ENCODE measurements at places on chromosomes 11 and 22.
A peak's percentile ranks its signal among the peaks of the same experiment; 100 is the strongest.

- ATAC-seq: no peak
Observed at GRCh38 chr11:131518305-131518838, 148.0 kb downstream of the NTM start.

DNA sequence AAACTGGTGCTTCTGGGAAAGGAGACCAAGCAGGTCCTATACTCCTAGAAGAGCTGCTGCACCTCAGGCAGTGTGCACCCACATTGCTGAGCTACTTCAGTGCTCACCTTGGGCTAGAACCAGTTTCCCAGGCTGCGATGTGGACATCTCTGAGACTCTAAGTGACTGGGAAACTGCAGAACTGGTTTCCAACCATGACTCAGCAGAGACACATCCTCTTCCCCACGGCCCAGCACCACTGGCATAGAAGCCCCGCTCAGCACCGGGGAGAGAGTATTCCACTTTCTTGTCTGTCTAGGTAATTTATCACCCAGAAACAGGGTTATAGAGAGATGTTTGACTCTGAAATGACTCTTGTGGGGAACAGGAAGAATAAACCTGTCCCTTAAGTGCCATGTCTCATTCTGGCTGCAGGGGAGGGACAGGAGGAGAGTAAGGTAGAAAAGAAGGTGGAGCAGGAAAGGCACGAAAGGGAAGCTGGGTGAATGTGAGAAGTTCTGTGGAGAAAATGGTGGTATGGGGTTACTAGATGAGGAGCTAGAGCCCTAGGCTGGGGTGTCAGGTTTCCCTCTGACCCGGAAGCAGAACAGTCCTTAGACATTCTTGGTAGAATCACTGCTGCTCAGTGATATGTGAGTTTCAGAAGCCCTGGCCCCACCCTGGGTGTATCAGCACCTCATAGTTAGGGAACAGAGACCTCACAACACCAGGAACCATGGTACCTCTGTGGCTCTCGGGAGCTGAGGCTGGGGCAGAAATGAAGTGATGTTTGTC lies 340.4 kb upstream of the NCAM1 start:
- peak; percentile 77 for ATAC-seq

GRCh38 chr11:128415539-128415938 lies 171.8 kb downstream of the ETS1 start:
- no peak for ATAC-seq

DNA sequence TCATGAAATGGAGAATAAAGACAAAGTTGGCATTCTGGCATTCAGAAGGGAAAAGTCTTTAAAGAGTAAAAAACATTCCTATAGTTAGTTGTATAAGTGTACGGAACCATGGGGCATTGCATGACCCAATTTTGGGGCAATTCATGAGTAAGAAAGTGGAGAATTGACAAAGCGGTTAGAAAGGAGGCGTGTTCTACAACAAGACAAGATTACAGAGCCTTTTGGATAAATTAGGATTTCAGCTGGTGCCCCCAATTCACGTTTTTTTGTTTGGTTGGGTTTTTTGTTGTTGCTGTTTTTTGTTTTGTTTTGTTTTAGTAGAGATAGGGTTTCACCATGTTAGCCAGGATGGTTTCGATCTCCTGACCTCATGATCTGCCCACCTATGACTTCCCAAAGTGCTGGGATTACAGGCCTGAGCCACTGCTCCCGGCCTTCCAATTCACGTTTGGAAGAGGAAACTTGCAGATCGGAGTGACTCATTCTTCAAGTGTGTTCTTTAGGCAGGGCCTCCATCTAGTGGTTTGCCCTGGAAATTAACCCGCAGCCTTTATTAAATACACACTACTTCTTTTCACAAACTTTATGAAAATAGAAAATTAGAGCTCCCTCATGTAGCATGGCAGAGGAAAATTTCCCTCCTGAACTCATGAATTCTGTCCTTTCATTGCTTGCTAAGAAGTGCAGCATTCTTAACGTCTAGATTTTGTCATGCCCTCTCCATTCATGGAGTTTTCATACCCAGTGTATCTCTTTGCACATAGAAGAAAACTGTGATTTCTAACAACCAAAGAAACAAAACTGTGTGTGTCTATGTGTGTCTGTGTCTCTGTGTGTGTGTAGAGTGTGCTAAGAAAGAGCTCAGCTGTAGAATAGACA lies 118.1 kb downstream of the BBOX1 start:
- peak; percentile 97 for ATAC-seq

DNA sequence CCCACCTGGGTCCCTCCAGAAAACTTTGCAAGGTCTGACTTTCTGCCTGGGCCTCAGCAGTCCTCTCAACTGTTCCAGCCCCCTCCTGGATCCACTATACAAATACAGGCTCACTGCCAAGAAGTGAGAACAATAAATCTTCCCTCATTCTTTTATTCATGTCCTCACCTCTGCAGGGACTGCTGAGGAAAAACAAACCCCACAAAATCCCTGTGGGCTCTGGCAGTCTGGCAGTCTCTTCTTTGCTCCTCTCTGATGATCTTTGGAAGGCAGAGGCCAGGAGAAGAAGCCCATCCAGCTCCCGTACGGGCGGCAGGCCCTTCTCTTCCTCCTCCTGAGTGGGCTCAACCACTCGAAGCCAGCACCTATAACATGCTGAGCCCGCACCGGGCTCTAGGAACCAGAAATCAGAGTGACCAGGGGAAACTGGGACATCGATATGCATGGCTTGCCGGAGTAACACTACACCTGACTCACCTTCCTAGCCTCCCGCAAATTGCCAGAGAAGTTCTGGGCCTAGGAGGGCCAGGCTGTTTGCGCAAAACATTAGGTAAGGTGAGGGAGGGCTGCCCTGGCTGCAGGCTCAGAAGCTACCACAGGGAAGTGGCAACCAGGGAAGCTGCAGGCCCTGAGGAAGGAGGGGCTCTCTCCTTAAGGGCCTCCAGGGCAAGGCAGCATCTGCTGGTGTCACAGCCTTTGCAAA lies 24.2 kb downstream of the TMPRSS5 start:
- ATAC-seq: no peak

- ATAC-seq: peak; percentile 38
Observed at GRCh38 chr11:2185324-2186085, 13.9 kb upstream of the TH start.

GRCh38 chr11:112172362-112172994 lies 2.8 kb upstream of the BCO2 start:
- no peak for ATAC-seq

DNA sequence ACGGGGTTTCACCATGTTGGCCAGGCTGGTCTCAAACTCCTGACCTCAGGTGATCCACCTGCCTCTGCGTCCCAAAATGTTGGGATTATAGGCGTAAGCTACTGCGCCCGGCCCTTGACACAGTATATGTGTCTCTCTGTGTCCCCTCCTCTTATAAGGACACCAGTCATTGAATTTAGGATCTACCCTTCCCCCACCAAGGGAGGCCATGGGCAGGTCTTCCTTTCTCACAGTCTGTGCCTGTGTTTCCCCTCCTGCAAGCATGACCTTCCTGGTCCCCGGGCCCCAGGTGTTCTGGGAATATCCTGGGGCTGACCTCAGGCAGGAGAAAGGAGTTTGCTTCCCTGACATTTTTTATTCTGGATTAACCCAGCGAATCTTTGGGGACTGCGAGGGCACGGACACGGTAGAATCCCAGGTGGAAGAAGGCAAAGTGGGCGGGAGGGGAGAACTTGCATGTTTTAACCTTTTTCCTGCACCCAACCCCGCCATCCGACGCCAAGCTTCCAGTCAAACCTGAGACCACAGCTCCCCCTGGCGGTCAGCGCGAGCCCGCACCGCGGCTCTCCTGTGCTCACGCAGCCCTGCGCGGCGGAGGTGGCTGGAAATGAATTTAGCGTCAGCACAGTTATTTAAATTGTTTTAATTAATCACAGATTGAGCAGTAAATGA lies 42.1 kb upstream of the ISX start:
- ATAC-seq: peak; percentile 81

DNA sequence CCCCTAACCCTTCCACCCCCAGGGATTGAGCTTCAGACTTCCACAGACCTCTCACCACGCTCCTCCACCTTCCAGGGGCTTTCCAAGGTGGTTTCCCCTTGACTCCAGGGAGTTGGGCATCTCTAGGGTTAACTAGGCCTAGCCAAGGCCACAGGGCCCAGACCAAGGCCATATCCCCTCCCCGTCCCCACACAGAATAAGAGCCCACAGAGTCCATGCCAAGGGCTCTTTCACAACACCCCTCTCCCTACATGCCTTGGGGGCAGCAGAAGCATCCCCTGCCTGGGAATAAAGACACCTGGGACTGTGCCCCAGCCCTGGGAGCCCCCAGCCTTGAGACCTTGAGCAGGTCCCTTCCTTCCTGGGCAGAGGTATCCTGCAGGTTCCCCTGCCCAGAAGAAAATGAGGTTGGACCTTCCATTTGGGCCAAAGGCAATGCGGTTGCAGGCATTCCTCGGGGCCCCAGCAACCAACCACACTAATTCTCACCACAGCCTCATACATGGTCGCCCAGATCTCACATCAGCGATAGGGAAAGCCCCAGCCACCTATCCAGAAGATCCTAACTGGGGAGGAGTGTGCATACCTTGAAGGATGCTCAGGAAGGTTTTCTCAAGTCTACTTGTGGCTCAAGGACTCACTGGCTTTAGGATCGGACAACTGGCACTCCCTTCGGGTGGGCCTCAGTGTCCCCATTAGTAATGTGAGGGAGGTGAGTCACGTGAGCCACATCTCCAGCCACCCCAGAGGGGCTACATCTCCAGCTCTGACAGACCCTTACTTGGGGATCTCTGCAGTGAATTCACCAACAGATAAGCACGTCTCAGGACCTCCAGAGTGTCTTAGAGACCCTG lies 1.7 kb downstream of the GDPD5 start:
- ATAC-seq: no peak

DNA sequence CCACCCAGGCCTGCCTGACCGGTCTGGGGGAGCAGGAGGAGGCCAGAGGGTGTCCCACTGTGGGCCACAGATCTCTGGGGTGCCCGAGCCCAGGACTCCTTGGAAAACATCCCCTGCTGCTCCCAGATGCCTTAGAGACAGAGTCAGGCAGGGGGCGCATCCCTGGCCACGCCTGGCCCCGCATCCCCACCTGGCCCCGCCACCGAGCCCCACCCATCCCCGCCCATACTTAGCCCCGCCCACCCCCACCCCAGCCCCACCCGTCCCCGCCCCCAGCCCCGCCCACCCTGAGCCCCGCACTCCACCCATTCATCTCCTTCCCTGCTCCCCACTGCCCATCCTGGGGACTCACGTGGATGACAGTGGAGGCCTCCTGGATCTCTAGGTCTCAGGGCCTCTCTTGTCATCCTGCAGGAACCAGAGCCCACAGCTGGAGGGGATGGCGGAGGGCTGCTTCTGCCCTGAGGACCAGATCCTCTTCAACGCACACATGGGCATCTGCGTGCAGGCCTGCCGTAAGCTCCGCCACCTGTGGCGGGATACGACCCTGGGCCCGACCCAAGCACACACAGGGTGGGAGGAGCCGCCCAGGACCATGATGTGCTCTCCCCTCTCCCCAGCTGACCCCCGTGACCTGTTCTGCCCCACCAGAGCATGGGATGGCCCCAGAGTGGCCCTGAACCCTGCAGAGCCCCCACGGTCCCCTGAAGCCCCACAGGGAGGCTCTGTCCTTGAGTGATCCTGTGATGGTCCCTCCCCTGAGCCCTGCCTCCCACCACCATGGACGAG lies 33.6 kb downstream of the MUC5B start:
- ATAC-seq: no peak

- no peak for ATAC-seq
Observed at GRCh38 chr11:57057561-57057960, 68.8 kb downstream of the OR5AK2 start.

DNA sequence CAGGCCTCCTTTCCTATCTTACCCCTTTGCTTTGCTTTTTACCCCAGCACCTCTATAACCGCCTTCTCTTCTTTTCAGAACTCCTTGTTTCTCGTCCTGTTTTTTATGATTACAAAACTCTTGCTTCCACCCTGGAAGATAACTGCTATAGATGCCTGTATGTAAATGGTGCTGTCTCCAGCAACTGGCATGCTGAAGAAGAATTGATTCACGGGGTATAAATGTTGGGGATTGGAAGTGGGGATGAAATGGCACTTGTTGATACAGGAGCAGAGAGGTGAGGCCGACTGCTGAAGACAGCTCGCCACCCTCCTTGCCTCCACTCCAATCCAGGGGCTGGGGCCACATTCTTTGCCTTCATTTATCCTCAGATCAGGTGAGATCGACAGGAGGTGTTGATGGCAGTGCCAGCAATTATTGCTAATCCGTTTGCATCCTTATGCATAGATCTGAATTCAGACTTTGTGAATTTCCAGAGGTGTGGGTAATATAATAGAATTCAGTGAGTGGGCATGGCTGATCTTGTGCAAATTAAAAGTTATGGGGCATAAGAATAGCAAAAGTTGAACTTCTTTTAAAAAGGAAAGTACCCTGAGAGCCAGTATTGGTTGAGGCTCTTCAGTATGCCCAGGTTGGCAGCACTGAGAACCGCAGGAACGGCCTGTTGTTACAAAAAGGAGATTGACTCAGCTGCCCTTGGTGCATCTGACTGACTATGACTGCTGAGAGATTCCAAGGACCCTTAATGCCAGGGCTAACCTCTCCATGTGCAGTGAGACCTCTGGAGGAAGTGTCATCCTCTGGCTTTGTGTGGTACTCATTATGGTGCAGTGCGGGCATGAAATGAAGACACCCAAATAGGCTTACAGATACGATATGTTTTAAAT lies 5.3 kb downstream of the NEAT1 start:
- peak; percentile 2 for ATAC-seq

GRCh38 chr11:72668629-72669347 lies 5.4 kb downstream of the PDE2A start:
- ATAC-seq: no peak

- ATAC-seq: no peak
Observed at GRCh38 chr11:64852804-64853509, 8.5 kb upstream of the CDC42BPG start.

Data from SK-N-SH treated with all-trans-retinoic acid at 6 μM for 48 hours (cell line).